Naive thymus-derived CD4-positive, alpha-beta T cell (primary cell): ENCODE measurements at places on chromosomes 11 and 22. TPM values are rescaled to one million over a fixed set of nuclear protein-coding genes. Genes with fewer than 3 reads are reported as not detected.

Gene CARS1
- 23.9 TPM for polyA plus RNA-seq

Gene PGA5
- not detected for polyA plus RNA-seq

Gene MS4A12
- not detected for polyA plus RNA-seq

Gene PRRG4
- not detected for polyA plus RNA-seq

Gene GDPD4
- not detected for polyA plus RNA-seq

Gene MPZL3
- 4.6 TPM for polyA plus RNA-seq

Gene CRYBB3
- not detected for polyA plus RNA-seq

Gene FOLR3
- polyA plus RNA-seq = not detected

Gene CD3D
- polyA plus RNA-seq = 947 TPM

Gene FXYD6
- polyA plus RNA-seq = not detected

Gene OR8D4
- not detected for polyA plus RNA-seq

Gene PRODH
- polyA plus RNA-seq = 0.04 TPM

Gene GGTLC3
- not detected for polyA plus RNA-seq

Gene CARD16
- 184 TPM for polyA plus RNA-seq

Gene OR5B17
- not detected for polyA plus RNA-seq

Gene DAGLA
- polyA plus RNA-seq = 0.26 TPM

Gene ATG2A
- 3.4 TPM for polyA plus RNA-seq

Gene MPZL2
- polyA plus RNA-seq = 1.5 TPM

Gene TRIM51
- polyA plus RNA-seq = not detected

Gene TRIM6
- polyA plus RNA-seq = not detected

Gene BBOX1
- not detected for polyA plus RNA-seq

Gene PATE4
- polyA plus RNA-seq = not detected

Gene TRPM5
- polyA plus RNA-seq = 0.09 TPM

Gene PIK3IP1
- polyA plus RNA-seq = 606 TPM

Gene SLC22A25
- not detected for polyA plus RNA-seq

Gene TESMIN
- 5.2 TPM for polyA plus RNA-seq

Gene CNIH2
- not detected for polyA plus RNA-seq

Gene SUSD2
- polyA plus RNA-seq = not detected

Gene PIWIL4
- polyA plus RNA-seq = 0.90 TPM

Gene SPON1
- polyA plus RNA-seq = 0.35 TPM

Gene BRSK2
- polyA plus RNA-seq = not detected
